ENCODE measurements at places on chromosomes 1 and 21.
A peak's percentile ranks its signal among the peaks of the same experiment; 100 is the strongest.

DNA sequence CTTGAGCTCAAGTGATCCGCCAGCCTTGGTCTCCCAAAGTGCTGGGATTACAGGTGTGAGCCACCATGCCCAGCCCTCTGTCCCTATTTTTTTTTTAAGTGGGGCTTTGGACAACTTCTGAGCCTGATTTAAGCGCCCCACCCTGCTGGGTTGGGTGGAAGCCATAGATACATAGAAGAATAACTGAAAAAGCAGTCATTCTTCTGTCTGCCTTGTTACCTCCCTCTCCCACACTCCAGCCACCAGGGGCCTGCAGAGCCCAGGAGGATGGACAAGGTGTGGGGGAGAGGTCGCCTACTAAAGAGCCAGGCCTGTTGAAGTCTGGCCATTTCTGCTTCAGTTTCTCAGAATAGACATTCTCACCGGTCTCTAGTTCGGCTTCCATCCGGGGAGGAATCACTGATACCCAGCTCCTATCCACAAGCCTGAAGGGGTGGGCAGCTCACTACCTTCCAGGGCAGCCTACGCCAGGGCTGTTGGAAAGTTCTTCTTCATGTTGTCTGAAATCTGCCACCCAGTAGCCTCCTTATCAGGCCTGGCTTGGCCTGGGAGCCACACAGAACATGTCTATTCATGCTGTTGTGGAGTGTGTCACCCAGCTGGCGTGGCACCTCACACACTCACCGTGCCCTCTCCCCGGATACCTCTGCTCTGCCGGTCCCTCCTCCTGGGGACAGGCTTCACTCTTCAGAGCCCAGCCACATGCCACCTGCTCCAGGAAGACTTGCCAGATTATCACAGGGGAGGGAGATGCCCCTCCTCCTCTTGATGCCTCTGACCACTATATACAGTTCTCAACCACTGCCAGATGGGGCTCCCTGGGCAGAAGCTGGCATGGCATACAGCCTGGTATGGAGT lies 27.7 kb downstream of the KNCN start:
- no peak for DNase-seq

GRCh38 chr1:173545688-173546087 lies 57.2 kb downstream of the SLC9C2 start:
- no peak for DNase-seq

DNA sequence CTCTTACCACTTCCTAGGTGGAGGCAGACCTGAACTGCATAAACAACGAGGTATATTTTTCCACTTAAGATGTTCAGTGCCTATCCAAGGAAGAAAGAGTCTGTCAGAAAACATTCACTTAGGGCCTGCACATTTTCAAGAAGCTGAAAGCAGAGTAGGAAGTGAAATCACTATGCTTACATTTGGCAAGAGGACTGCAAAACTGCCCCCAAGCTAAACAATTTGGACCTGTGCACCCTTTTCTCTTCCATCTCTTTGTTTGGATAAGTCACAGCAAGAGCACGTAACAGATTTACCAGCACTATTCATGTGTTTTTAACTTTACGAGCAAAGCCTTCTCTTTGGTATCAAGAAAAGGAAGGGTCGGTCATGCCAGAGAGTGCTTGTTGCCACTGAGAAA lies 13.2 kb upstream of the BEND5 start:
- DNase-seq: no peak

DNA sequence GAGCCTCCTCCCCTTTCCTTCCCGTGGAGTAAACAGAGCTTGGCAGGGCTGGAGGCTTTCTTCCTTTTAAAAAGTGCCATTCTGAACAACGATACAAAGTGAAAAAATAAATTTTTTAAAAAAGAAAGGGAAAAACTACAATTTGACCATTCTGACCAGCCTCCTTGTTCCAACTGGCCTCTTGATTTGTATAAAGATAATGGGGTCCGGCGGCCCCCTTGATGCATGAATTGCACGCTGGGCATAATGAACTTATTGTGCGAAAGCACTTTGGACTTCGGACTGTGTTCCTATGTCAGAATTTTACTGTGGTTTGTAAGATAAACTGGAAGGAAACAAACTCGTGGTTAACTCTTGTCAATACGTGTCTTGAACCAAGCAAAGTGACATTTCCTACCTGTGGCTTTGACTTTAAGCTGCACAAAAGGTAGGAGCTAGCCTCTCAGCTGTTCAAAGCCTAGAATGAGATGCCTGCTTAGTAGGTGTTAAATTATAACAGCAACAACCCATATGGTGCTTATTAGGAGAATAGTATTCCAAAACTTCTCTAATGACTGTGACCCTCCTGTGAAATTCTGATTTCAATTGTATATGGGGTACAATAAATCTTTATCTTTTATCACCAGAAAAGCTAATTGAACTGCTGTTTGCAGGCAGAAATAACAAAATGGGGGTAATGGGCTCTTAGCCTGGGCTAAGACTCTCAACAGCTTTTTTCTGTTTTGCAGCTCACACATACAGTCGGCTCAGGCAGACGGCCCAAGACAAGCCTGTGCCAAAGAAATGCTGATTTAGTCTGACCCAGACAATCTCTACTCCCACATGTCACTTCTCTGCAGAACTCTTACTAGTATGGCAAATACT lies 9.3 kb downstream of the IRF2BP2 start:
- no peak for DNase-seq

- no peak for DNase-seq
Measured at GRCh38 chr1:14678011-14678638, 79.6 kb downstream of the KAZN start.

GRCh38 chr1:56911098-56911938 lies 54.5 kb downstream of the C8B start:
- no peak for DNase-seq

GRCh38 chr21:35044770-35045541 lies 4.1 kb downstream of the RUNX1 start:
- DNase-seq: no peak

- no peak for DNase-seq
Measured at GRCh38 chr1:12541274-12542137, 76.5 kb downstream of the DHRS3 start.

DNA sequence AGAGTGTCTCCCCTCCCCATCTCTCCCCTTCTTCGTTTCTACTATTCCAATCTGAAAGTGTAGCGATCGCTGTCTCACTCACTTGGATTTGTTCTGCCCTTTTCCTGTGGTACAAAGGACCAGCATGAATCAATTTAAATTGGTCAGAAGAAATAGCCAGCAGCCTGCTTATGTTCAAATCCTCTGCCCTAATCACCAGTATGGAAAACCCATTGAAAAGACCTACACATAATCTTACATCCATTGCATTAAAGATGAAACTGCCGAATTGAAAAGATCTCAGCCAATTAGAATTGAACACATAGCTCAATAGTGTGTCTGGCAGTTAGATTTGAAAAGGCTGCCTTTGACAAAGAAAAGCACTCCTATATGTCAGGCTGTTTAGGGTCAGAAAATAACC lies 122.6 kb downstream of the TNNI3K start:
- DNase-seq: no peak

DNA sequence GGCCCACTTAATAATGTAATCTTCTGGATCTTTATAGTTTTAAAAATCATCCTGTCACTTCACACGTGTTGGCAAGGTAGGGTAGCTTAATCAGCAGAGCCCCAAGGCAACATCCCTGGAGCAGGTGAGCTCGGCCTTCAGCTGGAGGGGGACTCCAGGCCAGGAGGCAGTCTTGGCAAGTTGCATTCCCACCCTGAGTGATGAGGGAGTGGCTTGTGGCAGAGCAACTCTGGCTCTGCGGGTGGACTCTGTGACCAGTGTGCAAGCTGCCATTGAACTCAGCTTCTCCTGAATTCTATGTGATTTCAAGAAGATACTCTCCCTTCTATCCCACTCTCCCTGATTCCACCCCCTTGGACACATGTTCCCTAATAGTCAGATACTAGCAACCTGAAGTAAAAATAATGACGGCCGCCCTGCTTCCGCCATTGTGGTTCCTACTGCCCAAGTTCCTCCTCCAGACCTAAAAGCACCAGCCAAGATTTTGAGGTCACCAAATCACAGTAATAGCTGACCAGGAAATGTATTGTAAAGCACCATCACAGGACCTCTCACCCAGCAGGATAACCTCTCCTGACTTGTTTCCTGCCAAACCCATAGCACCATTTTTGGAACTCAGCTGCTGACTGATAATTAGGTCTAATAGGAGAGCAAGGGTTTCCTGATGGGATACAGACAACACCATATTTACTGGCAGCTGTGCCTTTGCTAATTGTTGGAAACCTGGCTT lies 11.5 kb upstream of the LYST start:
- no peak for DNase-seq

DNA sequence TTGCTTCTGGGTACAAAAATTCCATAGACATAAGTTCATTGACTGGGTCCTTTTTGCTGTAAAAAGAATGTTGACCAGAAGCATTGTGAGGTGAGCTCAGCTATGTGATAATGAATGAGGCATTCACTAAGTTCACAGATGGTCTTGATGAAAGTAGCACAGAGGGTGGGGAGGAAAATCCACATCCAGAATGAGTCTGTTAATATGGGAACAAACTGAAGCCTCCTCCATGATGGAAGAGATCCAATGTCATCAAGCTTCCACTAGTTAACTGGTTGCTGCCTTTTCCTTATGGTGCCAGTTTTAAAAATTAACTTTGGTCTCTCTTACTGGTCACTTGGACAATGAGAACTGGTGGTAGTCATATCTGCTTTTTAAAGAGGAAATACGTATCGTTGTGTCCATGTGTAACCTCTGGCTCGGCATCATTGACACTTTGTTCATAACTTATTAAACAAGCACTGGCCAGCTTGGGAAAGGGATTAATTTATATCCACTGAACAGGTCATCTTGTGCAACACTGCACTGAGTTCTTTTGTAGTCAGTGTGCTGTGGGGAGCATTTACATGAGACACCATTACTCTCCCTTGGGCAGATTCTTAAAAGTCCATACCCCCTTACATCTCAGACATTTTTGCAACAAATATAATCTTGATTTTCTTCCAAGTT lies 88.6 kb downstream of the ADAMTS1 start:
- DNase-seq: no peak

DNA sequence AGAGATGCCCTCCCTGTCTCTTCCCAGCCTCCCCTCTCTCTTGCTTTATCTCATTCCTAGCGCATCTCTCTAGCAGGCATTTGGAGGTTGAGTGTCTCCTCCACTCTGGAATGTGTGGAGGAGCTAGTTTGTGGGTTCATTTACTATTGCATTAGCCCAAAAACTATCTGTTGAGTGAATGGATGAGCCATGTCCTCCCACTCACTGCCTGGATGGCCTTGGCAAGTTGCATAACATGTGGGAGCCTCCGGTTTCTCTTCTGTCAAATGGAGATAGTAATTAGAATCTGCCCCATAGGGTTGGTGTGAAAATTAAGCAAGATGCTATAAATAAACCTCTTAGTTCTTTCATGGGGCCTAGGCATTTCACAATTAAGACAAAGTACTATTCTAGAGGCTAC lies 181.8 kb downstream of the KAZN start:
- DNase-seq: no peak

- DNase-seq: no peak
Measured at GRCh38 chr21:41501919-41502318, 6.0 kb downstream of the TMPRSS2 start.

DNA sequence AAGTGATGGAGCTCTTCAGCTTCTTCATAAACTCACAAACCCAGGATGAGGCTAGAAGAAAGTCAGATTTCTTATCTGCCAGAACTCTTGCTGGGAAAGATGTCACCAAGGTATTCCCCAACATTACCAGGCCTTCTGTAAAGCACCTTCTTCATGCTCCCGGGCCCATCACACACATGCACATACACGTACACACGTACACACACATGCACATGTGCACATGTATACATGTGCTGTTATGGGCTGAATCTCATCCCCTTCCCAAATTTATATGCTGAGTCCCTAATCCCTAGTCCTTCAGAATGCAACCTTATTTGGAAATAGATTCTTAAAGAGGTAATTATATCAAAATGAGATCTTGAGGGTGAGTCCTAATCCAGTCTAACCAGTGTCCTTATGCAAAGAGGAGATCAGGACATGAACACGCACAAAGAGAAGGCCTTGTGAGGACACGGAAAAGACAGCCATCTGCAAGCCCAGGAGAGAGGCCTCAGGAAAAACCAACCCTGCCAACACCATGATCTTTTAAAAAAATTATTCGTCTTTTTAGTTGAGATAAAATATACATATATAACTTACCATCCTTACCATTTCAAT lies 76.4 kb upstream of the LYST start:
- DNase-seq: no peak

DNA sequence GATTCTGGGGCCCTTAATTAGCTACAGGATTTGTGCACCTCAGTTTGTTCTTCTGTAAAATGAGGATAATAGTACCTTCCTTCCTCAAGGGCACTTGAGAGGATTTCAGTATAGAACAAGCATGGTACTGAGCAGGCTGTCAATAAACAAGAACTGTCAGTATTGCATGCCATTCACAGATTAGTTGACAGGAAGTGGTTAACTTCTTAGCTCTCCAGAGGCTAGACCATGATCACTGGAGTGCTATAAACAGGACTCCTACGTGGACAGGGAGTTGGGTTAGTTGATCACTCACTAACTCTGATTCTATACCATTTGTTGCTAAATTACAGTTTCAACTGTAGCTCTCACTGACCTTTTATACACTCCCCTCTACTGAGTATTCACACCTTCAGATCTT lies 126.2 kb upstream of the DAB1 start:
- no peak for DNase-seq

DNA sequence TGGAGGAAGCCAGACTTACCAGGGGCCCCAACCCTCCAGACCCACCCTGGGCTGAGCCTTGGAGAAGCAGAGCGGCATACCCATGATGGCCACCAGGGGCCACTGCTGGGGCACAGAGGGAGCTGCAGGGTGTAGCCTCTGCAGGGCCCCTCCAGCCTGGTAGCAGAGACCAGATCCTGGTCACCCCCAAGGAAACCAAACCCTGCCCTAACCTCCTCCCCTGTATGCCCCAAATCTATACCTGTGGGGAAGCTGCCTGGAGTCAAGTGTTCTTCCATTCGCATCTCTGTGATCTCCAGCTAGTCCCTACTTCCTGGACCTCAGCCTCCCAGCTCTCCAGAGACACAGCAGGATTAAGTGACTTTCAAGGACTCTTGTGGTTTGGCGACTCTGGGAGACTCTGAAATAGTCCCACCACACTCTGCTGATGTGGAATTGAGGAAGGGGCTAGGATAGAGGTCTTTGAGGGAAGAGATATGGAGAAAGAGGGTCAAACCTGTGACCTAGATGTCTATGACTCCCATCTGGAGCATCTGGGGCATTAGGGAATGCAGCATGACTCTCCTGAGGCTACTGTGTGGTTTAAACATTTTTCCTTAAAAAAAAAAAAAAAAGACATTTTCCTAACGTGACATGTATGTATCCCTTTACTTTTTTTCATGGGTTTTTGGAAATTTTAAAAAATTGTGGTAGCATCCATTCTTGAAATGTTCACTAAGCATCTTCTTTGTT lies 119.2 kb upstream of the IPO9 start:
- DNase-seq: peak; percentile 76

DNA sequence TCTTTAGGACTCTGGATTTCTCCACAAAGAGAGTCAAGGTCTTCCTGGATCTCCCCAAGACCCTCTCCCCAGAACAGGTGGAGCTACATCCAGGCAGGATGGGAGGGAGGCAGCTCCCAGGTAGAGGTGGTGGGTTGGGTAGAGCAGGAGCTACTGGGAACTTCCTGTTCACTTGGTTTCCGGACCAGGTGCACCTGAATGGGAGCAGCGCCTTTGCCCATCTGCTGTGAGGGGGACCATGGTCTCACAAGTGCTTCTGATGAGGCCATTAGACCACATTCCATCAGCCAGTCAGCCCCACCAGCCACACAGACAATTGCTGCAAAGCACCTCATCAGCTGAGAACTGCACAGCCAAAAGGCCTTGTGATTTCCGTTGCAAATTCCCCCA lies 188.8 kb downstream of the MATN1 start:
- no peak for DNase-seq
